Stimulated activated CD8-positive, alpha-beta memory T cell treated with anti-CD3 and anti-CD28 coated beads, Interleukin-7, amount 100 ng/mL, for 1 hour (primary cell): ENCODE measurements at places on chromosomes 4 and X.

DNA sequence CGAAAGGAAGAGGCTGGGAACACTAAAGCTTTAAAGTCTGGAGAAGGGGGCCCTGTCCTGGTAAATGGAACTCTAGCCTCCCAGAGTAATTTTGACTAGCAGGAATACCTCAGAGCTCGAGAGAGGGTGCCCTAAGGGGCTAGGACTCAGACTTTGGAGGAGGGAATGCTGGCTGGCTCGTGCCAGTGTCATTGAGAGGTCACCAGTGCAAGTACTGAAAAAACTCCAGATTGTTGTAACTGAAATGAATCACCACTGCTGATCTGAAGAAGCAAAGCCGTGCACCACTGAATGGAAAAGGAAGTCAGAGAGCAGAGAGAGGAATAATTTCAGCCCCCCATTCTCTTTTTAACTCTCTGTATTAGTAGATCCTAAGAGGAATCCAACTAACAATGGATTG is 690.2 kb downstream of the FAT4 start:
- no peak for DNase-seq

GRCh38 chr4:5693871-5694270 is 14.5 kb downstream of the EVC2 start:
- DNase-seq = no peak

GRCh38 chrX:40440866-40441265 is 139.9 kb upstream of the ATP6AP2 start:
- DNase-seq = no peak

DNA sequence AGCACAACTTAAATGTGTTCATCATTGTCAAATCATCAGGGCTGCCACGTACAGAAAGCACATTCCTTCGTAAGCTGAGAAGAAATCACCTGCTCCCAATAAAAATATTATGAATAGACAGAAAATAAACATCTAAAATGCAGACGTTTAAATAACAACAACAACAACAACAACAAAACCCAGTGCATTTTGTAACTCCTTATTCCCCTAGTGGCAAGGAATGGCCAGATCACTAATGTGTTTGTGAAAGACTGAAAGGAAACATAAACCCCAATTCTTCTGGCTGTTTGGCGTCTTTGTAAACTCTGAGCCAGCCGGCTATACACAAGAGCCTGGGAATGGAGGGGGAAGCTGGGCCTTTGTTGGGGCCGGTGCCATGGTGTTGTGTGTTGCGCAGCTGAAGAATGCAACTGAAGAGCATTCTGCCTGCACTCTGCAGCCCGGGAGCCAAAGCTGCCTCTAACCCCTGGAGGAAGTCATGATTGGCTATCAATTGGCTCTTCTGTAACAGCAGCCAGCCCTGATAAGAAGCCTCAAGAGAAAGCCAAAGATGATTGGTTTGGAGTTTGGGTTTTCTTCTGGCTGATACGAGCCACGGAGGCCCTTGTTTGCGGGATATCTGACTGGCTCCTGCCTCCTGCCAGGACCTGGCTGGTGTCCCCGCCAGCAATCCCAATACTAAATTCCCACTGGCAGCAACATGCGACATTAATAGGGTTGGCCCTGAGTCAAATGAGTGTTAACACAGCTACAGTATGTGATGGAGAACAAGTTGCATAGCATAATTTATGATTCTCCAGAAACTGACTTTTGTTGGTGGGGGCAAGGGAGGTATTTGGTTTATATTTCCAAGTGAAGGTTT is 89.7 kb upstream of the TFDP3 start:
- no peak for DNase-seq

GRCh38 chrX:153950127-153950526 is 5.7 kb upstream of the RENBP start:
- DNase-seq = no peak

- DNase-seq = no peak
Measured at GRCh38 chr4:105106426-105106825, 40.2 kb upstream of the TET2 start.

DNA sequence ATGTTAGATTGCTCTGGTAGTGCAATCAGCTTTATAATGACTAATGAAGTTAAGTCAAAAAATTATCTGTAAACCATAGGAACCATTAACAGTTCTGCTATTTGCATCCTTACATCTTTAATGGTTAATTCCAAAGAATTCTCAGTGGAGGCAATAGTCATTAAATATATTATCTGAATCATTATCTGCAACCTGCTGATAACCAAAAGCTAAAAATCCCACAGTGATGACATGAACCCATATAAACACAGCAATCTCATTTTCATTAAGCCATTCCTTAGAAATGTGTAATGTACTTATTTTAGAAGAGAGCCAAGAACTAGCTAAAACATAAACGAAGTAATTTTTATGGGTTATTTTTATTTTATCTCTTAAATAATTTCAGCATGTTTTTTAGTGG is 60.2 kb downstream of the MAGEB16 start:
- no peak for DNase-seq

DNA sequence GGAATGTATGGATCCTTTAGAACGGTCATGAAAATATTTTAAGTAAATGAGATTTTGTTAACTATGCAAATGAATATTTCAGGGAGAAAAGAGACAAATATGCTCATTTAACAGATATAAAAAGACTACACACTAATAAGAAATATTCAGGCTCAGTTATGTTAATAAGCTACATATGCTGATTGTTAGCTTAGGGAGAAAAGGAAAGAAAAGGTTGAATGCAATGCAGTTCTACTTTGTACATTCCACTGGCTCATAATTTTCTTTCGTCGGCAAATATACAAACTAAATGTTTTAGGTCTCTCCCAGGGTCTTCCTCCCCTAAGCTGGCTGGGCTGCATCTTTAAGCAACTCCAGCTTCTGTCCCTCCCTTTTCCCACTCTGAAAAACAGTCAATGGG is 2.7 kb upstream of the RTL3 start:
- DNase-seq = no peak

DNA sequence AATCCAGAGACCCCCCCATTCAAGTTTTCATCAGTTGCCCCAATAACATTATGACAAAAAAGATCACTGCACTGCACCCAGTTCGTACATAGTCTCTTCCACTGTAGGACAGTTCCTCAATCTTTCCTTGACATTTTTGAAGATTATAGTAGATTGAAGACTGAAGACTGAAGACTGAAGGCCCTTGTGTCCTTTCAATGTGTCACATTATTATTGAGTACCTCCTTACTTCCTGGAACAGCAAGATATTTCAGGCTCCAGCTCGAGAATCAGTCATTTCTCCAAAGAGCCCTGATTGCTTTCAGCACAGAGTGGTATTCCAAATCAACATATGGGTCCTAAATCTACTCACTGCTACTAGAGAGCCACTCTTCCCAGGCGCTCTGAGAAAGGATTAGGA is 75.0 kb downstream of the MANBA start:
- DNase-seq = no peak

GRCh38 chr4:111174331-111174730 is 551.5 kb upstream of the PITX2 start:
- DNase-seq = no peak

- DNase-seq = no peak
Measured at GRCh38 chr4:120314969-120315368, 248.3 kb upstream of the MAD2L1 start.

- DNase-seq = no peak
Measured at GRCh38 chr4:112706840-112707207, 69.9 kb downstream of the LARP7 start.

- DNase-seq = no peak
Measured at GRCh38 chrX:105263801-105264200, 43.3 kb upstream of the TEX13A start.

DNA sequence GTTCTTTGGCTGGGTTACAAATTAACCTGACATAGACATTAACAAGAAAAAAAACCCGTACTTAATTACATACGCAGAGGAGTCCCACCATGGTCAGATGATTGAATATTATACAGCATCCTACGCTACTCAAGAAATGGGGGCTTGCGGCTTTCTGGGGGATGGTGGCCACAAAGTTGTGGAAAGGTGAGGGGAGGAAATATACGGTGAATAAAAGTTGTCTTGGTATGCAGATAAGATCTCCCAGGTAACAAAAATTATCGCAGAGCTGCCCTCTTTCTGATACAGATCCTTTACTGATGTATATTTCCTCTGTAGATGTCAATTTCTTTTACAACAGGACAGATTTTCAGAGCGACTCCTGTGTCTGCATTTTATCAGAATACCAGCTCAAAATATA is 890 bp downstream of the DCAF16 start:
- no peak for DNase-seq

DNA sequence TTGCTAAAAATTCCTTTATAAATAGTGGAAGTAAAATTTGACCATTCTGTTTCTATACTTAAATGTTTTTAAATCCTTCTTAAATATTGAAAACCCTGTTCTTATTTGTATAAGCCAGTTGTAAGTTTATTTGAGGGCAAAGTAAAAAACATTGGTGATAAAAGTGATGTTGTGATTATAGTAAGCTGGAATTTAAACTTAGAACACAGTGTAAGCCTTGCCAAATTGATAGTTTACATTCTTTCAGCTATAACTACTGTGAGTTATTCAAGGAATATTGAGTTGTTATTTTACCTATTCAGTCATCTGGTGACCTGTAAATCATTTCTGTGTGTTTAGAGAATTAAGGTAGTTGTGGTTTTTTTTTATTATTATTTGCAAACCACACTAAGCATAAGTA is 9.6 kb downstream of the YY2 start:
- no peak for DNase-seq

GRCh38 chr4:114015444-114015899 is 36.0 kb upstream of the ARSJ start:
- DNase-seq = no peak

DNA sequence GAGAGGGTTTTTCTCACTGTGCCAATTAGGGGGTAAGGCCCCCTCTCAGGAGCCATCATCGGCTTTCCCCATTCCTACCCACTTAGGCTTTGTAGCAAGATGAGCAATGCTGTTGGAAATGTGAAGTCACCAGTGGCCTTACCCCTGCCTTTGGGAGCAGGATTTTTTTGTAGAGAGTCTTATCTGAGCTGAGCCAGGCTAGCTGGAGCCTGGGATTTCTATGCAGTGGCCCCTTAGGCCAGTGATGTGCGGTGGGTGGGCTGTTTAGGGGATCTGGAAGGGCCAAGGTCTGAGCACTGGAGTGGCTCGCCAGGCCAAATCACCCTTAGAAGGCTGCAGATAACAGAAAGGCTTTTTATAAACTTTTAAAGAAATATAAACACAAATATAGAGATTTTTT is 4.2 kb downstream of the CXorf65 start:
- no peak for DNase-seq

GRCh38 chr4:2179717-2180116 is 62.2 kb downstream of the HAUS3 start:
- no peak for DNase-seq
